ENCODE measurements at places on chromosomes 3 and 15.

DNA sequence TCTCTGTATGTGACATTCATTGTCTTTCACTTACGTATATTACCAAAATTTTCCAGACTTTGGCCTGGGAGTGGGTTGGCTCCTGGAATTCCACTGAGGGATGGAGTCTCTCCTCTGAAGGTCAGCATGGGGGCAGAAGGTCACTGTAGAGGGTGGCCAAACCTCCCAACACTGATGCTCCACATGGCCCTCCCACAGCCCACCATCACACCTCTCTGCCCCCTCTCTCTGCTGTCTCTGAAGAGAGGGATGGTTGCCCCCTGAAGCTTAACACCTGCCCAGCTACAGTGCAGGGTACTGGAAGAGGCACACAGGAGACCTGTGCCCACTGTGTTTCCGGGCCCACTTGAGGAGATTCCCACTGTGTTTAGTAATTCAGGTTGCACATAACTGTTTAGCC, 52.2 kb downstream of the CMTM6 start:
- DNase-seq = no peak

GRCh38 chr3:134864636-134865035, 69.6 kb downstream of the EPHB1 start:
- DNase-seq = no peak

- no peak for DNase-seq
These were observed 220.0 kb downstream of the ADAMTSL3 start for GRCh38 chr15:83873966-83874365.

DNA sequence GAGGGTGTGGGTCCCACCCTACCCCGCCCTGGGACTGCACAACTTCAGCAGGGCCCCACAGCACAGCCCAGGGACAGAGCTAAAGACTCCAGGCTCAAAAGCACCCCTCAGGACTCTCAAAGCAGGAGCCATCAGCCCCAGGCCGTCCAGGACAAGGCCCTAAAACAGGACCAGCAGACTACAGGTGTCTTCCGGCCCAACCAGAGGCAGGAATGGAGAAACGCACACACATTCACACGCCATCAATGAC, 26.1 kb downstream of the ATRIP start:
- no peak for DNase-seq

GRCh38 chr15:90592131-90592881, 62.6 kb downstream of the CRTC3 start:
- DNase-seq = no peak
